ENCODE measurements at places on chromosomes 2 and 18.

GRCh38 chr2:54897420-54898310, 152.6 kb downstream of the RTN4 start:
- no peak for DNase-seq

GRCh38 chr18:76274468-76275289, 220.4 kb downstream of the ZNF516 start:
- no peak for DNase-seq

DNA sequence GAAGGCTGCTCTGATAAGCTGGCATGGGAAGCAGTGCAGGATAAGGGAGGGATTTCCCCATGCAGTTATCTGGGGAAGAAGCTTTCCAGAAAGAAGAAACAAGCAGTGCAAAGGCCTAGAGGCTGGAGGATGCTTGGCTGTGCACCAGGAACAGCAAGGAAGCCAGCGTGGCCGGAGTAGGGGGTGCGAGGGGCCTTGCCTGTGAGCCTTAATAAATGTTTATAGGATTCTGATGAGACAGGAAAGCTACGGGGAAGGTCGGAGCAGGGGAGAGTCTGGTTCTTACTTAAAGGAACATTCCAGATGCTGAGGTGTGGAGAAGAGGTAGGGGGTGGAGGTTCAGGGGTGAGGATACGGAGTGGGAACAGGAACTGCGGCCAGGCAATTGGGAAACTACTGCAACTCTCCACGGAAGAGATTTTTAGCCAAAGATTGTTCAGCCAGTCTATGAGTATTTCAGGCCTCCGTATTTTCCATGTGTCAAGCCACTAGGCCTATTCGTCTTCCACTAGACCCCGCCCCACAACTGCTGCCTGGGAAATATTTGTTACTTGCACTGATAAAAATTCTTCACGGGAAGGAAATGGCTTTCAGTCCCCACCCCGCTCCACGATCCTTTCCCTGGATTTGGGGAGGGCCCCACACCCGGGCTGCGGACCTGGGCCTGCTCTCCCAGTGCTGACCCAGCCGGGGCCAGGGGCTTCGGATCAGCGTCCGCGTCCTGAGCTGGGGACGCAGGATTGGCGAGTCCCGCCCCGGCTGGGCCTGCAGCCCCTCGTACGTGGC, 516 bp downstream of the EIF2AK2 start:
- peak; percentile 19 for DNase-seq

DNA sequence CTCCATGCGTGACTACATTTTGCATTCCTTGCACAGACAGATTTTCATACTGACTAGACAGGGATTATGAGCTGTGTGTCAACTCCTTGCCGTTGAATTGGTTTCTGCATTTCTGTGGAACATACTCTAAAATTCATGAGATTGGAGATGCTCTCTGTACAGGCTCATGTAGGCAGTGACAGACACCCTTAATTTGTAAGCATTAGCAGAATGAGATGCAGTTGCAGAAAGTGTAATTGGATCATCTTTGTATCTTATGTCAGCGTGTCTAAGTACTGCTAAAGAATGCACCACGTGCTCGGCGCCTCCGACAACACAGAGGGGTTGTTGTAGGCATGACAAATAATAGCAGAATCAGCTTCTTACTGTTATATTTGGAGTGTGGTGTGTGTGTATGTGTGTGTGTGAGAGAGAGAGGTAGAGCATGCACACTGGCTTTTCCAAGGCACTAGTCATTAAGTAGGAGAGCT, 212.4 kb downstream of the CMPK2 start:
- no peak for DNase-seq

GRCh38 chr2:40450796-40451430, 977 bp downstream of the SLC8A1 start:
- peak; percentile 63 for DNase-seq

DNA sequence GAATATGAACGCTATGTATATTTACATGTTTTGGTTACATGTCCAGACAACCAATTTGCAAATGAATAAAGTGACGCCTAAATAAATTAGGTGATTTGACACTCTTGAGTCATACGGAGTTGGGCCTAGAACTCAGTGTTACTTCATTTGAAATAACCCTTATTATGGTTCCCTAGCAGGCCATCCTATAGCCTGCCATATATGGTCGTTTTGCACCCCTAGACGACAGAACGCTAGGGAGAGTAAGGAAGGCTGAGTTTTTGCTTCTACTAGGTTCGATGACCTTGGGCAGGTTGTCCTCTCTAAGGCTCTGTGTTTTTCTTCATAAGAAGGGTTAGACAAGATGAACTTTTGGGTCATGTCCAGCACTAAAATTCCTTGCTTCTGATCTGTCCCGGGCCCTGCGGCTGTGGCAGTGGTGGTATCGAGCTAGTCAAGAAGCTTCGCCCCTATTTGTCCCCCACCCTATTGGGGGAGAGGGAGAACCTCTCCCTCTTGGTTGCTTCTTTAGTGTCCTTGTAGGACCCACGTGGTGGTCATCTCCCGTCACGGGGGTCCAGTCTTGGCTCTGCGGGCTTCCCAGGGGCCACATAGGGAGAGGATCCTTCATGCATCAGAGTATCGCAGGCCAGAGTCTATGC, 574 bp upstream of the EML4 start:
- no peak for DNase-seq

DNA sequence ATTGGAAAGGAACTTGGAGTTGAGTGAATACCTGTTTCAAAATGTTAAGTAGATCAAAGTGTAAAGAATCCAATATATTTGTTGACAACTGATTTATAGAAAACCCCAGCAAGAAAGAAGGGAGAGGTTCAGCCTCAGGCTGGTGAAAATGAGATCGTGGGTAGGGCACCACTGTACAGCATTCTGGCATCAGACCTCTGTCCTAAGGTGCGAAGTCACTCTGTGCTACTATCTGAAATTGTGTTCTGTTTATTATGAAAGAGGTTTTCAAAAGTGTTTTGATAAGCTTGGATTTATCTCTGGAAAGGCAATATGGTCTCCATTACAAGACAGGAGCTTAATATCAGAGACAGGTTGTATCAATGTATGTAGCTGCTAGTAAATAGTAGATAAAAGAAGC, 80.5 kb upstream of the MAP4K3 start:
- no peak for DNase-seq

DNA sequence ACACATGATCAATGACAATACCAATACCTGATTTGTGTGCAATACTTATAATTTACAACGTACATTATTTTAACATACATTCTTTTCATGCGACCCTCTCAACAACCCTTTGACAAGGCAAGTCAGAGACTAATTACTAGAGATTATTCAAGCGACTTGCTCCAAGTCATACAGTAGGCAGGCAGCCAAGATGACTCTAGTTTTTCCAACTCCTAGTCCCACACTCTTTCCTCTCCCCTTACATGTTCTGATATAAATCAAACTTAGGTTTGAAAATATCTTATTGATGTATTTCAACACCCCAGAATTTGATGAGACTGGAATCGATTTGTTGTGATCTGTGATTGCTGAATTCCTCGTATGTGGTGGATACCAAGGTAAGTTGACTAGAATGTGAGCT, 8.0 kb upstream of the CYP27C1 start:
- DNase-seq, result no peak

DNA sequence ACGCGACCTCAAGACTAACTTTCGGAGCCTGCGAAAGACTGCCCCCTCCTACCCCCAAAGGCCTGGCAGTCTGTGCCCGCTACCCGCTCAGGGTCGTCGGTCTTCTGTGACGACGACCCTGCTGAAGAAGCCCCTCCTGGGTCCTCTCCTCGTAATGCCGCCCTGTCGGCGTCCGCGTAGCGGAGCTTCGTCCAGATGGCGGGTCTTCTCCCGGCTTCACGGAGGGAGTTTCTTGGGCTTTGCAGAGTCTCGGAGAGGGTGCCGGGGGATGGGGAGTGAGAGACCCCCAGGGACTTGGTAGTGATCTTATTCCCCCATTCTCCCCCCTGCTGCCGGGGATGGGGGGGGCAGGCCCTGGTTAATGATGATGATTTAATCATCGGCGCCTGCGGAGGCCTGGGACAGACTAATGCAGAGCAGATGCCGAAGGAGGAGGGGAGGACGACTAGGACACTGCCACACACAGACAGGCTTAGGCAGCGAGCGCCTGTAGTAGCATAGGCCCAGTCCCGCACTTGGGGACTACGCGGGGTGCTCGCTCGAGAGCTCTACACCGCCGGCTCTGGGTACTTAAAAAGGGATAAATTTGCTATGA, 528 bp upstream of the PCGF1 start:
- no peak for DNase-seq

DNA sequence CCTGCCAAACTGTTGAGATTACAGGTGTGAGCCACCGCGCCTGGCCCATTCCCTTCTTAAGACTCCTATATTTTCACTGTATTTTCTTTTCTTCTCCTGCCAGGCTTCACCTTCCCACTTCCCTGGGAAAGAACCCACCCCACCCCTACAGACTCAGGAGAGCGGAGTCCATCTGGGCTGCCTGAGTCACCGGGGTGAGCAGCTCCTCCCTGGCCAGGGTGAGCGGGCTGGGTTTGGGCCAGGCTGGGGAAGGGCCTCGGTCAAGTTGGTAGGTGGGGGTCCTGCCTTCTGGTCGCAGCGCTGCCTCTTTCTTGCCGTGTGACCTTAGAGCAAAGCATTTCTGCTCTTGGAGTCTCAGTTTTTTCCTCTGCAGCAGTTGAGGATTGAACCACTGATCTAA, 2.1 kb upstream of the GAREM2 start:
- DNase-seq, result no peak

DNA sequence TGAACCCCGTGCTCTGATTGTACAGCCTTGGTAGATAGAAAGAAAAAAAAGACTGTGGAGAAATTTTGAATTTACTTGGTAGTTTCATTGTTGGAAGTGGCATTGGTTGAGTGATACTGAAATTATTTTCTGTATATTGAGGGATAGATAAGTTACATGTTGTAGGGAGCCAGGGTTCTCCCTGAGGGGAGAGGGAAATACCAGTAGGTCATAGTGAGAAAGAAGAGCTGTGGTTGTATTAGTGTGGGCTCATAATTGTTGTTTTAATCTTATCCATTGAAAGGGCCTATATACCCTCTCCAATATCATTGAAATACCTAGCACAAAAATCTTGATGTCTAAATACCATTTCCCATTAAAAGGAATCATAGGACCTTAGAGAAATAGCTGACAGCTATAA, 16.9 kb upstream of the RAB31 start:
- DNase-seq, result no peak

DNA sequence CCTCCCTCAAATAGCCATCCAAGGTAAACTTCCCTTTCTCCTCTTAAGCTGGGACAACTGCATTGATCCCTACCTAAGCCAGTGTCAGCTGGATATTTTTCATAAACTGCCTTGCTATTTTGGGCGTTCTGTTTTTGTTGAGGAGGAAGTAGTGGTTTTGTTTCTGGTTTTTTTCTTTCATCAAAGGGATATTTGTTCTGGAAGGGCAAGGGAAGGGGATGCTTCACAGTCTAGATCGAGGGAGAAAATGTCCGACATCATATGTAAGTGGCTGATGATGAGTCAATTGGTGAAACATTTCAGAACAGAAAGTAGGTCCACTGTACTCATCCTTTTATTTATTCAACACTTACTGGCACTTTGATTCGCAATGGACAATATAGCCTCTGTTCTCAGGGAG, 31.0 kb downstream of the TANC1 start:
- no peak for DNase-seq

- peak; percentile 27 for DNase-seq
Observed at GRCh38 chr18:45839414-45840395, 14.2 kb downstream of the SIGLEC15 start.

DNA sequence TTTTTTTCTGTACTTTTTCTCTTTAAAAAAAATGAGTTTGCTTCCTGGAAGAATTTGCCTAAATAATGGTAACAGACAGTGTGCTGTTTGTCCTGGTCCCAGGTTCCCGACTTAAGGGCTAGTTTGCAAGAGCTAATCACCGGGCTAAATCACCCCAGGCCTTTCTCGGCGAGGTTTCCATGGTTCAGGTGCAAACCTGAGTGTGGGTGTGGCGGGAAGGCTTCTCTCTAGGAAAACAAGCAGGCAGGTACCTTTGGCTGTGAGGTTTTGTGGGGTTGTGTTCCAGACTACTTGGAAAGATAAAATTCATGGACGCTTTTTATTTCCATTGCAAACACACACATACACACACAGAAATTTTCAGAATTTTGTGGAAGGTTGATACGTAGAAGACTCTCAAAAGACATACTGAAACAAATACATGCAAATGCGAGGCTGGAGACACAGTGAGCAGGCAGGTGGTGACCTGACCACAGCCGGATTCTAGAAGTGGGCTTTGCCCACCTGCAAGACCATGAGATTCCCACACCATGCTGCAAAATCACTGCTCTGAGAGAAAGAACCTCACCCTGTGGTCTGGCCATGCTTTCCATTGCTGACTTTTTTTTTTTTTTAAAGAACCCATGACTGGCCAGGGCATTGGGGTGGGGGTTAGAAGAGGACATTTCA, 815 bp downstream of the CNDP1 start:
- DNase-seq, result no peak

- no peak for DNase-seq
Observed at GRCh38 chr2:168356477-168356835, 99.6 kb upstream of the CERS6 start.

- DNase-seq, result no peak
Observed at GRCh38 chr2:222561817-222562645, 93.9 kb downstream of the FARSB start.

DNA sequence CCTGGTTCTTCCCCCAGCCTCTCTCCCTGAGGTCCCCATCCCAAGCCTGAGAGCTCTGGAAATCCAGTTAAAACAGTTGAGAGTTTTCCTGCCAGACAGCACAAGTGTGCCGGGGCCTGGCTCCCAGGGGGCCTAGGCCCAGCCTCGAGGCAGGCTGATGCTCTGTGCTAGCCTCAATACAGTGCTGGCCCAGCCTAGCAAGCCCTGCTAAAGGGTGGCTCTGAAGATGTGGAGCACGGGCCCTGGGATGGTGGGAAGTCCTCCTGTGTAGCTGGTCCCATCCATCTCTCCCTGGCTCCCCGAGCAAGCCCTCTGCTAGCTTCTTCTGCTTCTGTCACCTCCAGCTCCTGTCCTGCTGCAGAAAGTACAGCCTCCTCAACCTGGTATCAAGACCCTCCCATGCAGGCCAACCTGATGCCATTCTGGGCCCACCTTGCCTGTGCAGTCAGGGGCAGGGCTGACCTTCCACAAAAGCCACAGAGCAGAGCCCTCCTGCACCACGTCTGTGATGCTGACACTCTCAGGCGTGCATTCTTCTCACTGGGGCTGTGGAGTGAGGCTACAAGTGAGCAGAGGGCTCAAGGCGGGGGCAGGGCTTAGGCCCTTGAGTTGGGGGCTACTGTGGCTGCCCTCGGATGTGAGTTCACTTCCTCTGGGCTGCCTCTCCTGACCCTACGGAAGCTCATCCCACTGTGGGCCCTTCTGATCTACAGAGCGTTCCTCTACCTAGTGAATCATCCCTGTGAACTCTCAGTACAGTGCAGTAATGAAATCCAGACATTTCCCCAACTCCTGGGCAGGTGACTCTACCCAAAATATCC, 60.1 kb upstream of the LAPTM4A start:
- no peak for DNase-seq

DNA sequence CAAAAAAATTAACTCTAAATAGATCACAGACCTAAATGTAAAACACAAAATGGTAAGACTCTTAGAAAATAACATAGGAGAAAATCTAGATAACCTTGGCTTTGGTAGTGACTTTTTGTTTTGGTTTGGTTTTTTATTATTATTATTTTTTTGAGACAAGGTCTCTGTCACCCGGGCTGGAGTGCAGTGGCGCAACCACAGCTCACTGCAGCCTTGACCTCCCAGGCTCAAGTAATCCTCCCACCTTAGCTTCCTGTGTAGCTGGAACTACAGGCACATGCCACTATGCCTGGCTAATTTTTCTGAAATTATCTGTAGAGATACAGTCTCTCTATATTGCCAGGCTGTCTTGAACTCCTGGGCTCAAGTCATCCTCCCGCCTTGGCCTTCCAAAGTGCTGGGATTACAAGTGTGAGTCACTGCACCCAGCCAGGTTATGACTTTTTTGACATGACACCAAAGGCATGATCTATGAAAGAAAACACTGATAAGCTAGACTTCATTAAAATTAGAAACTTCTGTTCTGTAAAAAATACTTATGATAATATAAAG, 88.0 kb downstream of the HNRNPLL start:
- DNase-seq, result no peak

Data from GM04503 (cell line).